AG08395 (cell line): ENCODE measurements at places on chromosomes 4 and X.

- no peak for DNase-seq
Measured at GRCh38 chr4:10738826-10739489, 54.4 kb upstream of the CLNK start.

GRCh38 chrX:129566073-129566472 lies 26.0 kb downstream of the OCRL start:
- no peak for DNase-seq

DNA sequence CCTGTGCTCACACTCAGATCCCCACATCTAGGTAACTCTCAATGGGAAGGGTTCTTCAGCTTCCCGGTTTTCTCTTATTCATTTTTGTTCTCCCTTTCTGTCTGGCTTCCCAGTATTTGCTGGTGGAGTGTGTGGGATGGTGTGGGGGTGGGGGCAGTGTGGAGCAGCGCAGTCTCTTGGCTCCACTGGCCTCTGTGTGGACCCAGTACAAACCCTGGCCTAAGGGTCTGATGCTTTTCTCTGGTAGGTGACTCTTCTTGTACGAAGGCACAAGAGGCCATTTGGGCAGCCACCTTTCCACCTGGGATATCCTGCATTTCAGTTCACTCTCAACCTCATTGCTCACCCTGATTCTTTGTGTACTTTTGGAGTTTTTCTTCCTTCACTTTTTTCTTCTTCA lies 71.3 kb downstream of the NBDY start:
- DNase-seq = no peak

- DNase-seq = no peak
Measured at GRCh38 chrX:153153516-153153915, 25.6 kb upstream of the MAGEA1 start.

DNA sequence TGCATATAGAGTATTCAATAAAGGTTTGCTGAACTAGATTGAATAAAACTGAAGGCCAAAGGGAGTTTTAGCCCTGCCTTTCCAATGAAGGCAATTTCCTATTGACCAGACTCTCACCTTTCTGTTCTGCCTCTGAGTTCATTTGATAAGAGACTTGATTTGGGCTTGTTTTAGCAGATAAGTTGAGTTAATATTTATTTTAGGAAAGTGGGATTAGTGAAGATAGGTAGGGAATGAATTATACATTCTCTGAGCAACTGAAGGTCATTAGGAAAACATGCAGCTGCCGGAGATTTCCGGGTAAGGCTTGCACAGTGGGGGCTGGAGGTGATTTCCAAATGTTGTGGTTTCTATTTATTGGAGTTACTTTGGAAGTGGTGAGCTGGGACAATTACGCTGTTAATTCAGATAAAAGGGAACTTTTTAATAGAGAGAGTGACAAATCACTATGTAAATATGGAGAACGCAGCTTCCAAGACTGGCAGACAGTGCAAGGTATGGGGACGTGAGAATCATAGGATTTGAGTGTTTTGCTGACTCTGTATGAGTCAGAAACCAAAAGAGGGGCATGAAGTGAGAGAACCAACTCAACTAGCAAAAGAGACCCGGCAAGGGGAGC lies 553.6 kb upstream of the BOD1L1 start:
- DNase-seq = no peak

GRCh38 chr4:55364691-55365344 lies 18.8 kb downstream of the SRD5A3 start:
- no peak for DNase-seq

DNA sequence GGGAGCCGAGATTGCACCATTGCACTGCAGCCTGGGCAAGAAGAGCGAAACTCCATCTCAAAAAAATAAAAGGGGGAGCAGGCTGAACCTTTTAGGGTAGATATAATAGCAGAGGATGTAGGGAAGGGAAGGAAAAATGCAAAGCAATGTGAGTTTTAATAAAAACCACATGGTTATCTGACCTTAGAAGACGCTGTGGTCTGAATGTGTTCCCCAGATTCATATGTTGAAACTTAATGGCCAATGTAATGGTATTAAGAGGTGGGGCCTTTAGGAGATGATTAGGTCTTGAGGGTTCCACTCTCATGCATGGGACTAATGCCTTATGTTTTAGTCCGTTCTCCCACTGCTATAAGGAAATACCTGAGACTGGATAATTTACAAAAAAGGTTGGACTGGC lies 114.1 kb upstream of the STX18 start:
- DNase-seq = peak; percentile 26

DNA sequence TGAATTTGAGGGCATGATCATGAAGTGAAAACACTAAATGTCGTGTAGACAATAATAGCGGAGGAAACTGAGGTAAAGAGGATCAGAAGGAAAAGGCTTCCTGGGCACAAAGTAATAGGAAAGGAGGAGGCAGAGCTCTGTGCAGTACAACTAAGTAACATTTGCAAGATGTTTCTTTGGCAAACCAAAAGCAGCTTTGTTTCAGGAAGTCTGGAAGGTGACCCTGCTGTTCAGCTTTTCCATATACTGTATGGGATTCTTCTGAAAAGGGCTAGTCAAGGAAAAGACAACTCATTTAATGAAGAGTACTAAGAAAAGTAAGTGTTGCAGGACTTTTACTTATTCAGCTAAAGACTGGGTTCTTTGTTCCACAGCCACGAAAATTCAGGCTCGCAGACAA lies 463.1 kb downstream of the PCDH7 start:
- DNase-seq = no peak

- peak; percentile 60 for DNase-seq
Measured at GRCh38 chrX:23902419-23902818, 5.3 kb downstream of the APOO start.
